ENCODE measurements at places on chromosomes 16 and 17.

DNA sequence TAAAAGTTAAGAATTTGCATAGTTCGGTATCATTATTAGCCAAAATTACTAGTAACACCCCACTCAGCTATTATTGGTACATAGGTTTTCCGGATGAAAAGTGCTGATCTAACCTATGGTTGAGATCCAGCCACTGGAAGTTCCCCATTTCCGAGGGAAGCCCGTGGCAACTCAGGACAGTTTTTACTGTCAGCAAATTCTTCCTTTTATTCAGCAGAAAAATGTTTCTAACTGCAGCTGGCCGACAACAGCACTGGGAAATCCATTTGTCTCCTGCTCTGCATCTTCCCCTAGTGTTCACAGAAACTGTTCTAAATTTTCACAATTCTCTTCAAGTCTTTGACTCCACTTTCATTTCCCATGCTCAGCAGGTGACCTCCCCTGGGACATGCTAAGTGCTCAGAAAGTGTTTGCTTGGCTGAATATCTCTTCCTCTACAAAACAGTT lies 15.5 kb upstream of the MMD start:
- no peak for DNase-seq

DNA sequence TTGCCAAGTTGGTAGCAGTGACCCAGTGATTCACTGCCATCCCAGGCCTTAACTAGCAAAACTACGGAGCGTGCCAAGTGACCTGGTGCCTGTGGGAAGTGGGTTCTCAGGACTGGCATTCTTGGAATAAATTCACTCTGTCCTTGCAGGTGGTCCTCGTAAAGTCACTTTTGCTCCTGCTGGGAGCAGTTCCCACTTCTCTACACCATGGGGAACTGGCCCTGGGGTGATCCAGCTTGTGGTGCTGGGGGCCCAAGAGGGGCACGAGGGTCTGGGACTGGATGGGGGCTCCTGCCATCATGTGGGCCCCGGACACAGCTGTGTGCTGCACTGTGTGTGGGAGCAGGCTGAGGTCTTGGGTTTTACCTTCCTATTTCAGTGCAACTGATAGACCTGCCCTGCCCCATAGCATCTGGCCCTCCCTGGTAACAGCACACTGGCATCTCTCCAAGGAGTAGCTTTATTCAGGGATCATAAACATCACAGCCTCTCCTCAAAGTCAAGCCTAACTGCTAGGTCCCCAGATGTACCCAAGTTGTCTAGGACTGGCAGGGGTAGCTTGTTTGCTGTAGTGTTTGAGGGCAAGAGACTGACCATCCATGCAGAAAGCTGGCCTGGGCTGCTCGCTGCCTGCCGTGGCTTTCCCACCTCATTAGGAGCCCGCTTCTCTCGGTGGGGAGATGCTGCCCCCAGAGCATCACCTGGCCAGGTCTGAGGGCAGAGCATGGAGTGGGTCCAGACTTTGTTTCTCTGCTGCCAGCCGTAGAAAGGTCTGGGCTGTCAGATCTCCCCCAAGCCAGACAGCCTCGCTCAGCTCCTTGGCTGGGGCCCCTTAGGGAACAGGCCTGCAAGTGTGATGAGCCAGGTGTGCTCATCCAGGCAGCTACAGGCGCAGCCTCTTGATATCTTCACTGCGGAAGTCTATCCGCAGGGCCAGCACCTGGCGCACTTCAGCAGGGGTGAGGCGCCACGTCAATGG lies 26.0 kb downstream of the FCSK start:
- DNase-seq, result no peak

- DNase-seq, result no peak
Measured at GRCh38 chr17:19317359-19318095, 45.0 kb downstream of the B9D1 start.

GRCh38 chr16:456891-457483 lies 31.5 kb downstream of the RAB11FIP3 start:
- no peak for DNase-seq
